ENCODE measurements at places on chromosomes 1 and 21.

DNA sequence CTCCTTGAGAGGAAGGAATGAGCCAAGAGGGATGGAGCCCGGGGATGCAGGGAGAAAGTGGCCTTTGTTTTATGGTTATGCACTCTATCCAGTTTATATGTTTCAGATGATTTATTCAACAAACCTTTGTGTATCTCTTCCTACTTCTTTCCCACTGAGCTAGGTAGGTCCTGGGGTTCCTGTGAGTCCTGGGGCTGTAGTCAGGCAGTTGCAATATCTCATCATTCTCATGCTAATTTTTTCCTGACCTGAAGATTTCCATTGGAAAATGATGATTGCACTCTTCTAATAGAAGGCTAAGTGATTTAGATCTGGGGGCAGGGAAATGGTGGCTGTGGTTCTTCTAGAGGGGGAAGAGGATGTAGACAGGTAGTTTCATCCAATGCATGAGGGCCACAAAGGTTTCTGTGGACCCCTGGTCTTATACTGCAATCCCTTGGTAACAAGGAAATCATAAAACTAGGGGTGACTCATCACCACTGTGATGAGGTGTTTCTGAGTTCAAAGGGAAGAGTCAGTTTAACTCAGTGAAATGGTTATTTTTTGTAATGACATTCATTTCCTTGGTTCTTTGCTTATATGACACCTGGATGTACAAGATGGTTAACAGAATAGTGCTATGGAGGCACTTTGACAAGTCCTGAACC, 20.2 kb downstream of the B3GALT5 start:
- no peak for DNase-seq

DNA sequence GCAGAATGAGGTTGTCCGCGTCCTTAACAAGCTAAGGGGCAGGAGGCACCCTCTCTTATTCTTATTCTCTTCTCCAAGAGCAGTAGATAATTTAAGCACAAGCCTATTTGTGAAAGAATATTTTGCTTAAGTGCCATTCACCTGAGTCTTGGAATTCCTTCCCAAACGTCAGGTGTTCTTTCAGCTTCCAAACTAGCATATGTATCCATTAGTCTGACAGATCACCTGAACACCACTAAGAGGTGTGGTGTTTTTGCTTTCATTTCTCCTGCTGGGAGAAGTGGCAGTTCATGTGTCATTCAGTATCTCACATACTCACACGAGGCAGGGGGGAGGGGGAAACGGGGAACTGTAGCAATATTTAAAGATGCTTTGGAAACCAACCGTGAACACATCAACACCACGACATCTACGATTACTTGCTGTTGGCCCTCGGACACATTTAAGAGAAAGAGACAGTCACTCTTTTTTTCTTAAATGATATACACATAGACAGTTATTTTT, 45.5 kb upstream of the RBM15 start:
- DNase-seq = no peak

DNA sequence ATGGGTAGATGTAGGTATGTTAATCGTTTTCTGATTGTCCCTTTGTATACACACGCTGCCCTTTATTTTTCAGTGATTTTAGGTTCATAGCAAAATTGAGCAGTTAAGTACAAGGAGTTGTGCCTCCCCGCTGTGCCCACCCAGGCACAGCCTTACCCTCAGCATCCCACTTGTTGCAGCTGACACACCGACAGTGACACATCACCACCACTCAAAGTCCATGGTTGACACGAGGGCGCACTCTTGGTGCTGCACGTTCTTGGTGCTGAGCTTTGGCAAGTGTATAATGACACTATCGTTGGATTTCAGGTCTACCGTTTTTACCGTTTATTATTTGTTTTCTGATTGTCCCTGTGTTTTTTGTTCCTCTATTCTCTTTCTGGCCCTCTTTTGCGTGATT, 15.6 kb downstream of the C1orf159 start:
- DNase-seq = no peak

DNA sequence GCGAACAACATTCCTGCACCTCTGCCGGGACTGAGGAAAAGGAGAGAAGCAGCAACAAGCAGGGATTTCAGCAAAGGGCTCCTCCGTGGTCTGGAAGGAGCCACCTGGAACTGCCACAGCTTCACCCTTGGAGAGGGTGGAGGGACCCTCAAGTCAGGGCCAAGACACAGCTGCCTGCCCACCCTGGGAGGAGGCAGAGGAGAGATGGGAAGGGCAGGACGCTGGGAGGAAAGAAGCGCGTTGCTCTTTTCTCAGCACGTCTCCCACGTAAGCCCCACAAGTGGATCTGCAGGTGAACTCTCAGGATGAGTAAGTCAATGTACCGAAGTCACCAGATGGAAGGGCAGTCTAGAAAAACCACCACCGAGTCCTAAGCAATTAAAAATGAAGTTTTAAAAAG, 39.6 kb downstream of the SLC19A1 start:
- DNase-seq = no peak

- DNase-seq = no peak
Measured at GRCh38 chr1:46464013-46464548, 25.6 kb upstream of the DMBX1 start.

- no peak for DNase-seq
Measured at GRCh38 chr1:43879996-43880395, 53.6 kb upstream of the ARTN start.
